Fibroblast of upper back skin (primary cell): ENCODE measurements at places on chromosomes 2 and 18.

- DNase-seq: peak; percentile 43
Observed at GRCh38 chr2:172704072-172704936, 31.3 kb upstream of the RAPGEF4 start.

DNA sequence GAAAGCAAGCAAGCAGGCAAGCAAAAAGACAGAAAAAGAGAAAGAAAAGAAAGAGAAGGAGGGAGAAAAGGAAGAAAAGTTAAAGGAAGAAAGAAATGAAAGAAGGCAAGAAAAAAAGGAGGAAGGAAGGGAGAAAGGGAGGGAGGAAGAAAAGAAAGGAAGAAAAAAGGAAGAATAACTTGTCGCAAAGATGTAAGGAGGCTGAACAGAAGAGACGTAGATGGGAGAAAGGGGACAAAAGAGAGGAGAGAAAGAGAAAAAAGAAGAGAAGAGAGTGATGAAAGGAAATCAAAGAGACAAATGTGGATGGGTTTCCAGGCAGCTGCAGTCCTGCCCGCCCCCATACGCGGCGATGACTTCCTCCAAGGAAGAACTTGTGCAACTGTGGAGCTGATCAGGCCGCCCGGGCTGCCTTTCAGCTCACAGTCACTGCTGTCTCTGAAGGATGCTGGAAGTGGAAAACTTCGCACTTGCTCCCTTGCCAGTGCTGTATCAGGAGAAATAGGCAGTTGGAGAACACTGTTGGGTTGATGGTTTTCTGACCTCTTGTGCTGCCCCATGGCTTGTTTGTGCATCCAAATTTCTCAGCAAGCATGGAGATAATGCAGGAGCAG lies 52.9 kb downstream of the TRIB2 start:
- DNase-seq: peak; percentile 58

- DNase-seq: no peak
Observed at GRCh38 chr2:1995584-1995983, 251.3 kb upstream of the PXDN start.

GRCh38 chr18:26919627-26920026 lies 54.1 kb upstream of the AQP4 start:
- DNase-seq: peak; percentile 5

- DNase-seq: peak; percentile 32
Observed at GRCh38 chr2:235087832-235088495, 136.1 kb downstream of the SH3BP4 start.

DNA sequence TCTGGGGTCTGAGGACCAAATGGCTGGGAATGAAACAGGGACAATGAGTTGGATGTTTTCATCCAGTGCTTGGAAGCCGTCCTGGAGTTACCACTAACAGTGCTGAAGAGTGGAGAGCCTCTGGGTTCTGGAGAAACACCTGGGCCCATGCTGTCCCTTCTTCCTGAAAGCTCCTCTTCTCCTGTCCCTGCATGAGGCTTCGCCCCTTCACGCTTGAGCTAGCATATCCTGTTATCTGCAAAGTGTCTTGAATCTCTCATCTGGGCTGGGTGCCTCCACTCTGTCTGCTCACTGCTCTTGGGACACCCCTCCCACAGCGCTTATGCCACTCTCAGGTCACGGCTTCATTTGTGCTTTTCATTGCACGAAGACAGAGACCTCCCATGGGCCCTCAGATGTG lies 154.5 kb downstream of the MYCN start:
- no peak for DNase-seq

DNA sequence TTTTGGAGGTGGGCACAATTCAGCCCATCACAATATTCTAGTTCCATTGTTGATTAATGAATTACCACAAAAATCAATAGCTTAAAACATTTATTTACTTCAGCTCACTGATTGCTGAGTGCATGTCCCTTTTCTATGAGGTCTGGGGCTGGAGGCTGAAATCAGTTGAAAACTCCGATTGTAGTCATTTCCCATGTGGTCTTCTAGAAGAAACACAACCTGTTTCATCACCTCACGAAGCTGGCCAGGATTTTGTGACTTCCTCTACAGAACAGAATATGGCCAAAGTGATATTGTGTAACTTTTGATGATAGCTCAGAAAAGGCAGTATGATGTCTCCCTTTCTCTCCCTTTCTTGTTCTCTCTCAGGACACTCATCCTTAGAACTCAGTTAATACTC lies 44.1 kb upstream of the CYRIA start:
- DNase-seq: no peak

- DNase-seq: peak; percentile 57
Observed at GRCh38 chr2:110116033-110116710, 550 bp upstream of the MALL start.

- DNase-seq: no peak
Observed at GRCh38 chr2:24122366-24123194, 554 bp downstream of the PFN4 start.

DNA sequence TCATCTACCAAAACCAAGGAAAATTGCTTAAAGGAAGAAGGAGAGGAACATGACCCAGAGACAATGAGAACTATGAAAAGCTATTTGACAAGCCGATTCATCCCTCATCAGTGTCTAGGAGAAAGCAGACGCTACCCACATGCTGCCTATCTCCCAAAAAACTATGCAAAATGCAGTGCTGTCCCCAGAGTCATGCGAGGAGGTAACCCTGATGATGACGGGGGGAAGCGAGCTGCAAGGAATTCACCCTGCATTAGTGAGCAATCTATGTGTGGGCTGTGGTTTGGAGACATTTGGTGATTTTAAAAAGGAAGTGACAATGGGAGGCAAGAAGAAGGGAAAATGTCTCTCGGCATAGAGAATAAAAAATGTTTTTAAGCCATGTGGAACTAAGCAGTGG lies 472.7 kb downstream of the CMPK2 start:
- peak; percentile 67 for DNase-seq

- DNase-seq: no peak
Observed at GRCh38 chr2:241849616-241850543, 8.8 kb downstream of the PDCD1 start.

DNA sequence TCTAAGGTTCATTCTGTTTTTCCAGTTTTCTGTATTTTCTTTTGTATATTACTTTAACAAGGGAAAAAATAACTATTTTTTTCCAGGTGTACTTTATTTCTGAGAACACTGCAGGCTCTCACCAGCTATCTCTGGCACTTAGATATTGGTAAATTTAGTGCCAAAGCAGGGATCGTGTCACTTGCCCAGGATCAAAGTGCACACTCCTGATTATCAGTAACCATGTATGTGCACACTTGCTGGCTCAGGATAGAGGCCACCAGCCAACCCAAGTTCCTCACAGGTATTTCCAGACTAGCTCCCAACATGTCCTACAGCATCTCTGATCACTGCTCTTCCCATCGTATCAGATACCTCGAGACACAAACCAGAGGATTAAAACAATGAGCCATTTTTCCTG lies 5.8 kb upstream of the FZD5 start:
- DNase-seq: no peak
